ENCODE measurements at places on chromosomes 12 and 14.

GRCh38 chr14:49463146-49463545 is 123.0 kb downstream of the RPS29 start:
- DNase-seq, result no peak

- no peak for DNase-seq
Observed at GRCh38 chr14:103543721-103544387, 14.9 kb downstream of the TRMT61A start.

DNA sequence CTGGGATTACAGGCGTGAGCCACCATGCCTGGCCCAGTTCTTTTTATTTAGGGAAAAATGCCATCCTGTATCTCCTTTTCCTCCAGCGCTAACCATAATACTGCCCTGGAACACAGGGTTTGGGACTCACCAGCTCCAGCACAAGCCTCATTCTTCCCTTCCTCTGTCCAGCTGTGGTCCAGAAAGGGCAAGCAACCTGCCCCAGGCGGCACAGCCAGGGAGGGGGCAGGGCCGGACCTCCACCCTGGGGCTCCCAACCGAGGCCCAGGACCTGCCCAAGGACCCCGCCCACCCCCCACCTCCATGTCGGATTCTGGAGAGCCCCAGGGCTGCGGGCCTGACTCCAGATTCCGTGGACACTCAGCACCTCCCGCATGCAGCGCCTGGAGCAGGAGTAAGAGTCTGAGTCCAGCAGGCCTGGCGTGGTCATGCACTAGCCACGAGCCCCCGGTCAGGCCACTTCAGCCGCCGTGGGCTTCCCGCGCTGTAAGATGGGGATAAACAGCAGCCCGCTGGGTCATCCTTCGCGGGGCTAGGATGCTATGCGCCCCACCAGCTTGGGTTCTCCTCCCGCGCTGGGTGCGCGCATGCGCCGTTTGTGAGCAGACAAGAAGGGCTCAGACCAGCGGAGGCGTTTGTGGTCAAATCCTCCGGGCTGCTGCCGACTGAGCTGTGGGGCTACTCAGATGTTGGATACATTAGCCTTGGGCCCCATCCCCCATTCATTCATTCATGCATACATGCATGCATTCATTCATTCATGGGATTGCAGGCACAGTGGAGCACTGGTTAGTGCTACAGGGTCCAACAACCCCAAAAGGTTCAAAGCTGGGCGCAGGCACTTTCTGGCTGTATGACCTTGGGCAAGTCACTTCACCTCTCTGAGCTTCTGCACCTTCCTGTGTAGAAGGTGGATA is 16.3 kb downstream of the TMEM119 start:
- DNase-seq, result no peak

GRCh38 chr12:78864870-78865463 is 393 bp downstream of the SYT1 start:
- DNase-seq, result no peak

DNA sequence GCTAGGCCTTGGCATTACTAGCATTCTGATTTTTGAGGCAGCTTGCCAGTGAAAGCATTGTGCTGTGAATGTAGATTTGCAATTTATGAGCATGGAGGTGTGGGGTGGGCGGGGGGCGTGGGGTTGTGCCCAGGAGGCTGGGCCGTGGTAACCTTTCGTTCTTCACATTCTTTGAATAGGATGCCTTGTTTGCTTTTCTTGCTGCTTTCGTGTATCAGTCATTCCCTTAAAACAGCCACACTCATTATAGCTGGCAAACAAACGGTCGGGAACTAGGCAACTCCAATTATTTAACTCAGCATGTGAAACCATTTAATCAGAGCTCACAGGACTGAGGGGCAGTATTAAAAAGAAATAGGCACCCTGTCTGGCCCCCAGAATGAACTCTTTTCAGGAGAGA is 115.9 kb upstream of the PELI2 start:
- peak; percentile 11 for DNase-seq

DNA sequence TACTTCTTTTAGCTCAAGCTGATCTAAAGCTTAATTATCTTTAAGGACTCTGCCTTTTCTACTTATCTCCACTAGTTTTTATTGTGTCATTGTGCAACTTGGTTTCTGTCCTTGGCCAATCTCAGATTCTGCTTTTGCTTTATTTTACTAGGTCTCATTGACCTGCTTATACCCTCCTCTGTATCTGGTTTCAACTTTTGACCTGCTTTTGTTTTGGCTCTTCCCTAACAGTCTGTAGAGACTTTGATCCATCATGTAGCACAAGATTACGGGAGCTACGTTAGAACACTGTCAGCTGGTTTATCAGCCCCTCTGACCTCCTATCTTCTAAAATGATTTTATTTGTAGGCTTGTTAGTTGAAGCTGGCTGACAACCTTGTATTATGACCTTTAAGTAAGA is 43.6 kb downstream of the ZCRB1 start:
- DNase-seq, result no peak

DNA sequence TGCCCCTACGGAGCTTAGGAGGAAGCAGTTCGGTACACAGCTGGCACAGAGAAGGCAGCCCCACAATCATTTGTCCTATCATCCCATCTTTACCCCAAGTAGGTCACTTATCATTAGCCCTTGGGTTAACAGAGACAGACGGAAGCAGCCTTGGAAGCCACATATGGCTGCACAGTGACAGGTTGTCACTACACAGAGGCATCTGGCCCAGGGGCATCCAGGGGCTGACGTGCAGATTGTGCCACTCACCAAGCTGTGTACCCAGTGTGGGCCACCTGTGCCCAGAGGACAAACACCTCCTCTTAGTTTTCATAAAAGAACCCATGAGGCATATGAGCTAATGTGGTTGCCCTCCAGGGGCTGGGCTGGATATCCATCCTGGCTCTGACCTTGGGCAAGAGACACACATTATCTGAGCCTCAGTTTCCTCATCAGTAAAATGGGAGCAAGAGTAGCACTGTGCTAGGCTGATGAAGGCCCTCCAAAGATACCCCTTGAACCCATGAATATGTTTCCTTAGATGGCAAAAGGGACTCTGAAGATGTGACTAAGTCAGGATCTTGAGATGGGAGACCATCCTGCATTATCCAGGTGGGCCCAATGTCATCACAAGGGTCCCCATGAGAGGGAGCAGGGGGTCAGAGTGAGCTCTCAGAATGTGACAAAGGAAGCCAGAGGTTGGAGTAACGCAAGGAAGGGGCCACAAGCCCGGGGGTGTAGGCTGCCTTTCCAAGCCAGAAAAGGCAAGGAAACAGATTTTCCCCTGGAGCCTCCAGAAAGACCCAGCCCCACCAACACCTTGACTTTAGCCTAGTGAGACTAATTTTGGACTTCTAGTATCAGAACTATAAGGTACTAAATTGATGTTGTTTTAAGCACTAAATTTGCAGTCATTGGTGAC is 64.6 kb downstream of the C14orf132 start:
- no peak for DNase-seq

DNA sequence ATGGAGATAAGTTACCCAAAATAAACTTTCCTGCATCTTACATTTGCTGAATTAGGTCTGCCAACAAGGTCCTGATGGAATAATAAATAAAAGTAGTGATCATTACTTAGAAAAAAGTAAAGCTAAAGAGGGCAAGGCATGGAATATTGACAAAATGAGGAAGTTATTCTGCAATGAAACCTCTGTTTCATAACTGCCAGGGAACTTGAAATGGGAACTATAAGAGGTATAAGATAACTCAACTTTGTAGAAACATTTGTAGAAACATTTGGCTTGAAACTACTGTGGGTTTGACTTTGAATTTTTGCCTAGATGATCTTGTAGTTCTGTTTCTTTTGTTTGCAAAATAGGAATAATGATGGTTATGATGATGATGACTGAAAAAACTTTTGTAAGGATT is 18.7 kb upstream of the YBX3 start:
- DNase-seq, result no peak

- DNase-seq, result peak; percentile 52
Observed at GRCh38 chr14:74302152-74302628, 544 bp downstream of the ABCD4 start.

- DNase-seq, result no peak
Observed at GRCh38 chr12:94269316-94269999, 121.1 kb downstream of the PLXNC1 start.

GRCh38 chr12:39402922-39403321 is 40.0 kb downstream of the KIF21A start:
- DNase-seq, result no peak

- DNase-seq, result no peak
Observed at GRCh38 chr14:90905531-90905930, 89.3 kb upstream of the TTC7B start.

- DNase-seq, result peak; percentile 45
Observed at GRCh38 chr12:76310110-76310509, 38.1 kb downstream of the BBS10 start.

DNA sequence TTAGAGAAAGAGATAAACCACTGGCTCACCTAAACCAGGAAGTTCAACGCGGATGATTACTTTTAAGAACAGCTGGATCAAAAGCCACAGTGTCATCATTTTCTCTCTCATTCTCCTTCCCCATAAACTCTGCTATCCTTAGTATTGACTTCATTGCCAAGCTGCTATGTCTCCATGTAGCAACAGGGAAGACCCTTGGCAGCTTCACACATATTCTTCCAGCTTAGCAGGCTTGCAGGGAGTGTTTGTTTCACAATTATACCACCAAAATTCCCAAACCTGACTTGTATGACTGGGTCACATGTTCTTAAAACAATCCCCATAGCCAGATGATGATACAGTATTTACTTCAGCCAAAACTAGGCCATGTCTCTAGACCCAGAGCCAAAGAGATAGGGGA is 235.5 kb downstream of the PAWR start:
- DNase-seq, result no peak

DNA sequence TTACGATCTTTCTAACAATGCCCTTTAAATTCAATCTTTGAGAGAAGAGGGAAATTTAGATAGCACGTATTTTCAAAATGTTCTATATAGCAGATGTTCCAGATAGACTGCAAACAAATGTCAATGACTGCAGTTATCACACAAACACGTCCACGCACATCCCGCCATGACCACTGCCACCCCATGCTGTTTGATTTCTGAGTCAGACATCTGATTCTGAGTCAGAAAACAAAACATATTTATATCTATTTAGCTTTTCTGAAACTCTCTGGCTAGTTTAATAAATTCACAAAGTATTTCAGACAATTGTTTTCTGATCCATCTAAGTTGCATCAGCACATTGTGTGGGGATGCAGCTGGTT is 105.9 kb upstream of the BCAT1 start:
- no peak for DNase-seq

DNA sequence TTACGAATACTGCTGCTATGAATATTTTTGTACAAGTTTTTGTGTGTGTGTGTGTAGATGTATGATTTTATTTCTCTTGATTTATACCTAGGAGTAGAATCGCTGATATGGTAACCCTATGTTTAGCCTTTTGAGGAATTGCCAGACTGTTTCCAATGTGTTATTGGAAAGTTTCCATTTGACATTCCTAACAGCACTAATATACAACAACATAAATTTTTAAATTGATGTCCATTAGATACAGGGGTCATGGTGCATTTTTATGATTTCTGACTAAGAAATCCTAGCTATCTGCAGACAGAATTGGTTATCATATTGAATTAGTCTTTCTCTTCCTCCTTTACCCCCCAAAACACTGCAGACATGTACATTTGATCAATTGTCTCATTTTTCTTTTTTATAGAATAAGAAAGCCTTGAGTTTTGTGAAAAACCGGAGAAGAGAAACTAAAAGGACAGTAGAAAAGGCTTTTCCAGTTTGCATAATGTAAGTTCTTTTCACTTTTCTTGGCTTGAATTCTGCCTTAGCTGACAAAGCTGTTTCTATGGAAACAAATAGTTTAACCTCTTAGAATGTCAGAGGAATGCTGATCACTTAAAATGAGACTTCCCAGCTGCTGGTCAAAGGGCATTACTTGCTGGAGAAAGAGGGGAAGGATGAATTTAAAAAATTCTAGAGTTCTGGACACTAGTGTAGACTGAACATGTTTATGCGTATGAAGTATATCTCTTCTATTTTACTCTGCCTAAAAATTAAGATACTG is 28.2 kb downstream of the PALS1 start:
- DNase-seq, result peak; percentile 77

DNA sequence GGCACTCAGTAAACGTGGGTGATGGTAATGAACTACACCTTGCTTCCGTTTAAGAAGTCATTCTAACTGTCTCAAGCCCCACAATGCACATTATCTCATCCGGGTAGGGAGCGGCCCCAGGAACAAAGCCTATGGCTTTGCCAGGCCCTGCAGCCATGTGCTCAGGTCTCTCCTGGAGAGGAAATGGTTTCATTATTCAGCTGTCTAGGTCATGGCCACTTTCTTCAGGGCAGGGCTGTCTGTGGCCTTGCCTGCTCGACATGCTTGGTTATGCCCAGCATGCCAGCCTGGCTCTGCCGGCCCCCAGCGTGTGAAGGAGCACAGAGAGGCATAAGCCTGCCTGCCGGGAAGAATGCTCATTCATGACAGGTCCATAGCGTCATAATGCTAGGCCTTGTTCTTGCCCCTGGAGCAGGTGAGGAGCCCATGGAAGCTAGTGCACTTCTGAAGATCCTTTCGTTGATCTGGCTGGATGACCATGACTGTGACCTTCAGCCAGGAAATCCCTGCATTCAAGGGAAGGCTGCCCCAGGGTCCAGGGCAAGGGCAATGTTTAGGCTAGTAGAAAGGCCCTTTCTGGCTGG is 26.3 kb upstream of the FOS start:
- DNase-seq, result no peak

- peak; percentile 47 for DNase-seq
Observed at GRCh38 chr12:93645702-93646101, 31.5 kb upstream of the CRADD start.

DNA sequence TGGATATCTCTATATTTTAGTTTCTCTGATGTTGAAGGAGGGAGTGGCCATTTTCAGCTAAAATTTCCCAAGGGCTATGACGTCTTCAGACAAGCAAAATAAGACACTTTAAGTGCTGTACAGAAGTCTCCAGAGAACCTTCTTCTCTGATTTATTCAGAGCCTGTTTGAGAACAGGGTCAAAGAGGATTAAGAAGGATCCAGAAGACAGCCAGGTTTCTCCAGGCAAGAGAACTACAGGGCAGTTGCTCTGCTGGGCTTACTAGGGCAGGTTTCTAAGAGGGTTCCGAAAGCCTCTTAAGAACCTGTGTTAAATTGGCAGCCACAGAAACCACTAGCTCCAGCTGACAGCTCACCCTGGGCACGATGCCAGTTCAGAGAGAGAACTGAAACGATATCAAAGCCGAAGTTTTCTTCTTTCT is 1.2 kb downstream of the MGP start:
- DNase-seq, result peak; percentile 79

DNA sequence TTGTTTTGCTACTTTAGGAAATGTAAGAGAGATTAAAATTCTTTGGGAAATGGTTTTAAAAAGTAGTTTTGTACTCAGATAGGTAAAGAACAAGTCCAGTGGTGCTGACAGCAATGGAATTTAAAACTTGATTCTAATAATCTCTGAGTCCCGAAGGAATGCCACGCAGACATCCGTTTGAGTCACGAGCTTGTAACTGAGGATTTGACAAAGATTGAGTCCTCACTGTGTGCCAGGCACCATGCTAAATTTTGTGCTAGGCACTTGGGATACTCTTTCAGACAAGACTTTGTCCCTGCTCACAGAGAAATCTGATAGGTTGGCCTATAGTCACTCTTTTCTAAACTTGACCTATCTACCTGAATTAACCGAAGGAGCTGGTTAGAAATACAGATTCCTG is 12.7 kb downstream of the FLRT2 start:
- no peak for DNase-seq
